Neural progenitor cell (in vitro differentiated cells): ENCODE measurements at places on chromosomes 6 and 20. TPM values are rescaled to one million over a fixed set of nuclear protein-coding genes. Genes with fewer than 3 reads are reported as not detected.

DEF6 gene
- total RNA-seq: 0.17 and 0.19 TPM in 2 replicates

RBM39 gene
- 359 and 555 TPM in 2 replicates for total RNA-seq

DNA sequence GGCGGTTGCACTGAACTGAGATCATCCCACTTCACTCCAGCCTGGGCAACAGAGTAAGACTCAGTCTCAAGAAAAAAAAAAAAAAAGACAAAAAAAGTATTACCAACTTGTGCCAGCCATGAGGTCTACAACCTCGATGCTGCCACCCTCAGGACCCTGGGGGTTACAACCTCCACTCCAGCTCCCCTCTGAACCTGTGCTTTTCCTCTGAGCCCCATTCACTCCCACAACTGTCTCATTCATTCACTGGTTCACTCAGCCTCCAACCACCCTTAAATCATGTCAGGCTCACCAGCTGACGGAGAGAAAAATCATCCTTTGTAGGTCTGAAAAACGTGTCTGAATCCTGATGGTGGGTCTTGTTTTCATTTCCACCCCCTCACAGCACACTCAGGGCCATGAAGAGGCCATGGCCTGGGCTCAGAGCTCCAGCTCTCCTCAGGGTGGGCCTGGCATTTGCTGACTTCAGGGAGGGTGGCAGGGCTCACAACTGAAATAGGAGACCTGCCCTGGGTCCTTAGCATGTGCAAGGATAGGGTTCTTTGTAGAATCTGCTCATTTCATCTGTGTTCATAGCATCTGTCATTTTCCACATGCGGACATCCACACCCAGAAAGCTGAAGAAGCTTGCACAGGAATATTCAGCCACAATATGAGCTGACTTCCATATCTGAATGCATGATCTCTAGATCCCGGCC lies 1.9 kb upstream of the ULBP1 start:
- no peaks in the 10 kb centered on the region for H3K36me3 ChIP-seq
- DNase-seq: peak; percentile 62
- peaks cover 100% of the 10 kb centered on the region for H3K27me3 ChIP-seq

GRCh38 chr20:55140631-55141030 lies 665.2 kb downstream of the DOK5 start:
- DNase-seq: no peak
- H3K27me3 ChIP-seq: no peaks in the 10 kb centered on the region
- no peak overlapping the region for H3K27ac ChIP-seq
- no peak overlapping the region for H3K4me3 ChIP-seq

BPI gene
- not detected in 2 replicates for total RNA-seq

DNA sequence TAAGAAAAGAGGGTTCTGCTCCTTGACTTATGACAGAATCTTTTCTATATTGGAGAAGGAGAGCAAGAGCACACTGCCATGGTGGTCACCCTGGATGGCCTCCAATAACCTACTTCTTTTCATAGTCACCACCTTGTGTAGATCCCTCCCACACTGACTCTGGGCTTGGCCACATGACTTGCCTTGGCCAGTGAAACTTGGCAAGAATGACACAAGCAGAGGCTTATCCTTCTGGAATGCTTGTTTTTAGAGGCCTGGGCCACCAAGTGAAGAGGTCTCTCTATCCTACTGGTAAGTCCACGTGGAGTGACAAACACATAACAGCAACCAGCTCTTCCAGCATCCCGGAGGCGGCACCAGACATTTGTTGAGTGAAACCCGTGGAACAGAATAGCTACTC lies 349.4 kb upstream of the JARID2 start:
- no peak overlapping the region for H3K4me3 ChIP-seq
- no peaks in the 10 kb centered on the region for H3K36me3 ChIP-seq
- H3K27ac ChIP-seq: no peak overlapping the region

DNA sequence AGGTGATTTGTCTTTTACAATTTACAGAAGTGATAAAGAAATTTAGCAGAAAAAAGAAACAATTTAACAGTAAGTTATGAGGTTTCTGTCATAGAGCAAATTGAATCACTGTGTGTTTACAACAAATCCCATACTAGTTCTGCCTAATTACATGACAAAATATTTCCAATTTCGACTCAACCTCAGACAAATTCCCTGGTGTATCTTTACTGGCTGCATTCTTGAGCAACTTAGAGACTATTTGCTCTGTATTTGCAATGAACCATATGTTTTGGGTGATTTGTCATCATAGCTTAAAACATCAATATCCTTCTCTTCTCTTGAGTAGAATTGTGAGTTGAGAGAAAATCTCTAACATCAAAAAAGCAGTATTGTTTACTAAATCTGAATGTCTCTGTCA lies 128.7 kb downstream of the SIM1 start:
- H3K4me3 ChIP-seq: no peak overlapping the region
- no peak for DNase-seq
- no peak overlapping the region for H3K27ac ChIP-seq
- no peaks in the 10 kb centered on the region for H3K4me1 ChIP-seq
- no peaks in the 10 kb centered on the region for H3K27me3 ChIP-seq

GRCh38 chr6:42354702-42355101 lies 97.0 kb downstream of the TRERF1 start:
- no peak overlapping the region for H3K27ac ChIP-seq
- no peaks in the 10 kb centered on the region for H3K4me1 ChIP-seq
- H3K27me3 ChIP-seq: no peaks in the 10 kb centered on the region
- no peak overlapping the region for H3K4me3 ChIP-seq
- no peaks in the 10 kb centered on the region for H3K36me3 ChIP-seq
- no peak for DNase-seq

GNRH2 gene
- 0.37 TPM in 1 of 2 replicates, not detected in the other for total RNA-seq

CNR1 gene
- 0.26 and 0.34 TPM in 2 replicates for total RNA-seq

DNA sequence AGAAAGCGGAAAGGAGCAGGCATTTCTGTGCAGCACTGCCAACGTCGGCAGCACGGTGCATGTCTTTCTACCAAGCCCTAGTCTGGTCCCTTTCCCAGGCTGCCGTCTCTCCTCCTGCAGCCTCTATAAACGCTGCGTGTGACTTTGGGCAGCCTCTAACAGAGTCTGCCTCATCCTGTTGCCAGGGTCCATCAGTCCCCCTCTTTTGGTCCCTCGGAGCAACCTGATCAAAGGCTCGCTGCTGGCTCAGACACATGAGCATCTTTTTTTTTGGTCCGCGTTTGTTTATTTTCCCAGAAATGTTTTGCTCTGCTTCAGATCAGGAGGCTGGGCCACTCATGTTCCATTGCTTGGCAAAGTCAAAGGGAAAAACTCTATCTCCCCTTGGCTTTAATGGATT lies 166.8 kb upstream of the CST7 start:
- no peaks in the 10 kb centered on the region for H3K36me3 ChIP-seq
- no peaks in the 10 kb centered on the region for H3K4me1 ChIP-seq
- H3K27me3 ChIP-seq: no peaks in the 10 kb centered on the region
- no peak overlapping the region for H3K27ac ChIP-seq

OLIG3 gene
- total RNA-seq: not detected in 2 replicates

GRCh38 chr6:52385074-52385473 lies 23.1 kb downstream of the PAQR8 start:
- H3K4me1 ChIP-seq: no peaks in the 10 kb centered on the region
- no peak for DNase-seq
- no peaks in the 10 kb centered on the region for H3K36me3 ChIP-seq
- H3K27me3 ChIP-seq: no peaks in the 10 kb centered on the region
- no peak overlapping the region for H3K27ac ChIP-seq

DNA sequence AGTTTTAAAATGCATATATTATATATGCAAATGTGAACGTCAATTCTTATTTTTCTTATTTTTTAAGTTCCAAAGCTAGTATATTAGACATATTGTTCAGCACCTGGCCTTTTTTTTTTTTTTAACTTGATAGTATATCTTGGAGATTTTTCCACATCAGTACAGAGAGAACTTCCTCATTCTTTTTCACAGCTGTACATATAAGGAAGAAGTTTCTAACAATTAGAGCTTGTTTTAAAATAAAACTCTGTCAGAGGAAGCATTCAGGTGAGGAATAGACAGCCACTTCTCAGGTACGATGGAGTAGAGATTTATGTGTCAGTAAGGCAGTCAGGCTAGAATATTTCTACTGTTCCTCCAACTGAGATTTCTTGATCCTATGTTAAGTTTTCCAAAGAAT lies 233.1 kb upstream of the SUPT3H start:
- H3K36me3 ChIP-seq: no peaks in the 10 kb centered on the region
- H3K4me1 ChIP-seq: peaks cover 4% of the 10 kb centered on the region
- no peak overlapping the region for H3K27ac ChIP-seq
- no peak for DNase-seq
- H3K4me3 ChIP-seq: no peak overlapping the region

C6orf58 gene
- not detected in 2 replicates for total RNA-seq

- no peak overlapping the region for H3K4me3 ChIP-seq
- H3K27ac ChIP-seq: no peak overlapping the region
- H3K27me3 ChIP-seq: no peaks in the 10 kb centered on the region
- peaks cover 3% of the 10 kb centered on the region for H3K4me1 ChIP-seq
Measured at GRCh38 chr6:45715508-45715803, 300.2 kb downstream of the CLIC5 start.

DNA sequence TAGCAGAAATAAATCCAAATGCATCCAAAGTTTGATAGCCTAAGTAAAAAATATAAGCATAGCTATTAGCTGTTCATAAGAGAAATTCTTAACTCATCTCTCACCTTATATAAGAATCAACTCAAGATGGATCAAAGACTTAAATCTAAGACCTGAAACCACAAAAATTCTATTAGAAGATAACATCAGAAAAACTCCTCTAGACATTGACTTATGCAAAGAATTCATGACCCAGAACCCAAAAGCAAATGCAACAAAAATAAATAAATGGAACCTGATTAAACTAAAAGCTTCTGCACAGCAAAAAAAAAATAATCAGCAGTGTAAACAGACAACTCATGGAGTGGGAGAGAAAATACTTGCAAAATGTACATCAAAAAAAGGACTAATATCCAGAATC lies 184.3 kb downstream of the TFAP2A start:
- DNase-seq: no peak
- H3K4me1 ChIP-seq: no peaks in the 10 kb centered on the region
- H3K27me3 ChIP-seq: no peaks in the 10 kb centered on the region
- no peak overlapping the region for H3K4me3 ChIP-seq
- no peaks in the 10 kb centered on the region for H3K36me3 ChIP-seq

- H3K27ac ChIP-seq: no peak overlapping the region
- peaks cover 19% of the 10 kb centered on the region for H3K4me1 ChIP-seq
- H3K36me3 ChIP-seq: no peaks in the 10 kb centered on the region
- no peak overlapping the region for H3K4me3 ChIP-seq
- no peaks in the 10 kb centered on the region for H3K27me3 ChIP-seq
- no peak for DNase-seq
Measured at GRCh38 chr20:17665756-17666155, 16.3 kb downstream of the RRBP1 start.

DNA sequence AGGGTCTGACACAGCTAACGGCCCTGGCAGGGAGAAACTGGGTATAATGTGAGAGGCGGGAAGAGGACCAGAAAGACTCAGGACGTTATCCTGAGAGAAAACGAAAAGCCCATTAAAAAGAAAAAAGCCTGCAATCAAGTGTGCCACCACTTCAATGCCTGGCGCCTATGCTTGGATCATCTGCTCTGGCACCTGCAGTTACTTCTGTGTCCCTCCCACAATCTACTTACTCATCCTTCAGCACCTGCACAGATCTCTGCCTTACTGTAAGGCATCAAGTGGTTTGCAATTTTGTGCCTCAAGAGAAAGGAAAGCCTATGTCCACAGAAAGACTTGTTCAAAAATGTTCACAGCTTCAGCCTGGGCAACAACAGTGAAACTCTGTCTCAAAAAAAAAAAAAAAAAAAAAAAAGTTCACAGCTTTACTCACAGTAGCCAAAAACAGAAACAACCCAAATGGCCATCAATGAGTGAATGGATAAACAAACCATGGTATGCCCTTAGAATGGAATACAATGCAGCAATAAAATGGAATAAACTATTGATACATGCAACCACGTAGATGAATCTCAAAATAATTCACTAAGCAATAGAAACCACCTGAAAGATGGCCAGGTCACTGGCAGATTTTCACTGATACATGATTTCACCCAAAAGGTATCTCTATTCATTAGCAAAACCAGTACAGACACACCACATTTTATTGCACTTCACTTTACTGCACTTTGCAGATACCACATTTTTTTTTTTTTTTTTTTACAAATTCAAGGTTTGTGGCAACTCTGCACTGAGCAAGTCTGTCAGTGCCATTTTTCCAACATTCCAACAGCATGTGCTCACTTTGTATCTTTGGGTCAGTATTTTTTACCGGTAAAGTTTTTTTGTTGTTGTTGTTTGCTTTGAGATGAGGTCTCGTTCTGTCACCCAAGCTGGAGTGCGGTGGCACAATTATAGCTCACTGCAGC lies 48.6 kb downstream of the ABHD12 start:
- H3K4me1 ChIP-seq: no peaks in the 10 kb centered on the region
- H3K27me3 ChIP-seq: no peaks in the 10 kb centered on the region
- no peak overlapping the region for H3K4me3 ChIP-seq
- H3K36me3 ChIP-seq: no peaks in the 10 kb centered on the region
- DNase-seq: no peak
- H3K27ac ChIP-seq: no peak overlapping the region

GRCh38 chr6:23505026-23505425 lies 621.0 kb upstream of the NRSN1 start:
- DNase-seq: no peak
- H3K4me1 ChIP-seq: no peaks in the 10 kb centered on the region
- no peaks in the 10 kb centered on the region for H3K36me3 ChIP-seq
- H3K4me3 ChIP-seq: no peak overlapping the region
- H3K27ac ChIP-seq: no peak overlapping the region
- H3K27me3 ChIP-seq: no peaks in the 10 kb centered on the region

DNA sequence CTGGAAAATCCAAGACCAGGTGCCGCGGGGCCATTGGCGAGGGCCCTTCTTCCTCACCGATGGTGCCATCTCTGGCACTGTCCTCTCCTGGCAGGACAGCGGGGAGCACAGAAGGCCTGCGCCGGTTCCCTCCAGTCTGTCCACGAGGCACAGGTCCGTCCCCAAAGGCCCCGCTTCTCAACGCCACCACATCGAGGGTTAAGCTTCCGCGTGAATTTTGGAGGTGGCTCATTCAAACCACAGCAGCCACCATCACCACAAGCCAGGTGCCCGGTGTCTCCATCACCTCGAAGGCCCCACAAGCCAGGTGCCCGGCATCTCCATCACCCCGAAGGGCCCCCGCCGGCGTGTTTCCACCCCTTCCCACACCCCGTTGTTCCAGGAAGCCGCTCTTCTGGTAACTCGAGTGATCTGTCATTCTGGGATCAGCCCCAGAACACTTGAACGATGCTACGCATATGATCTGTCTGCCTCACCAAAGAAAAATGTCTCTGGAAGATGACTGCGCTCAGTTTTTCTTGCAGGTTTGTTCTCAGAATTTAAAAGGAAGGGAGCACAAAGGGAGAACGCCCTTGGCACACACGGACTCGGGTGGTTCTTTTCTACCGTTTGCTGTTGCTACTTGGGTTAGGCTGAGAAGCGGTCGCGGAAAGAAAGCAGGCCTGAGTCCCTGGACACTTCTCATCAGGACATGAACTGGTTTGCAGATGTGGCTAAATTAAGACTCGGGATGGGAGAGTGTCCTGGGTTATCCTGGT lies 9.9 kb upstream of the KIF25 start:
- no peaks in the 10 kb centered on the region for H3K27me3 ChIP-seq
- H3K4me1 ChIP-seq: no peaks in the 10 kb centered on the region
- H3K27ac ChIP-seq: no peak overlapping the region
- H3K4me3 ChIP-seq: no peak overlapping the region
- no peak for DNase-seq

DNA sequence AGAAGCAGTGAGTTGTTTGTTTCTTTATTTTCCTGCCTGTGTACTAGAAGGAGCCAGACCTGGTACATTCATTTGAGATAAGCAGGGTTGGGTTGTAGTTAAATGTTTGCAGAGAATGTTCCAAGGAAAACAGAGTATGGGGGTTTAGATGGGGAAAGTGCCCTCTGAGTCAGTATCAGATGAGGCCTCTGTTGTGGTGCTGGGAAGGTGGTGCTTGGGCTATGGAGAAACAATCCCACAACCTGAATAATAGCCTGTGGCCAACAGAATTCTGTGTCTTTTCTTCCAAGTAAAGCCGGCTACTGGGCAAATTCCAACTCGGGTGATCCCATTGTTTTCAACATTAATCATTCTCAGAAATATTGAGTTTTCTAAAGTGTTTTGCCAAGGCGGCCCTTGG lies 109.3 kb downstream of the RNF144B start:
- no peaks in the 10 kb centered on the region for H3K36me3 ChIP-seq
- H3K27me3 ChIP-seq: no peaks in the 10 kb centered on the region
